ENCODE measurements at places on chromosomes 6 and 20. TPM values are rescaled to one million over a fixed set of nuclear protein-coding genes. Genes with fewer than 3 reads are reported as not detected.

- H3K4me3 ChIP-seq = no peak overlapping the region
- no peak overlapping the region for H3K27ac ChIP-seq
- H3K36me3 ChIP-seq = no peaks in the 10 kb centered on the region
- DNase-seq = no peak
- peaks cover 10% of the 10 kb centered on the region for H3K4me1 ChIP-seq
- no peaks in the 10 kb centered on the region for H3K27me3 ChIP-seq
Observed at GRCh38 chr6:160252073-160252813, 6.4 kb downstream of the SLC22A2 start.

KIF6 gene
- total RNA-seq = not detected

GRCh38 chr20:36951979-36952738 is 651 bp upstream of the SAMHD1 start:
- H3K4me1 ChIP-seq = peaks cover 74% of the 10 kb centered on the region
- H3K27me3 ChIP-seq = no peaks in the 10 kb centered on the region
- peak; percentile 50 for DNase-seq
- no peaks in the 10 kb centered on the region for H3K36me3 ChIP-seq

DNA sequence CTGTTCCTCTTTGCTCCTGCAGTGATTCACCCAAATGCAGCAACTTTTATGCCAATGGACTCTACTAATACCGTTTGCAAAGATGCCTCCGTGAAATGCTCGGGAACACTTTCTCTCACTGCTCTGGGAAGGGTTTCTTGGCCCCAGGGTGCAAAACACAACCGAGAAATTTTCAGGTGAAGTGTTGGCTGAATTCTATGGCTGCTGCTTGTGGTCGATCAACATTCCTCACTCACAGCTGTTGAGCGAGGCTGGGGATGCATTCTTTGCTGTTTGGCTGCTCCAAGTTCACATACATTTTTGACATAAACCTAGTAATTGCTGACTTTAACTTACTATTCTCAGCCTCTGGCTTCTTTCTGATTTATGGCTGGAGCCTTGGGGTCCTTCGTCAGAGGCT is 342.0 kb upstream of the CHD6 start:
- H3K27ac ChIP-seq = no peak overlapping the region
- DNase-seq = no peak
- no peaks in the 10 kb centered on the region for H3K36me3 ChIP-seq
- no peaks in the 10 kb centered on the region for H3K4me1 ChIP-seq

- peaks cover 14% of the 10 kb centered on the region for H3K4me1 ChIP-seq
- DNase-seq = no peak
- no peaks in the 10 kb centered on the region for H3K27me3 ChIP-seq
- no peaks in the 10 kb centered on the region for H3K36me3 ChIP-seq
- no peak overlapping the region for H3K27ac ChIP-seq
Observed at GRCh38 chr6:6545616-6546317, 42.8 kb upstream of the LY86 start.

GRCh38 chr6:34569361-34569973 is 13.3 kb upstream of the SPDEF start:
- no peaks in the 10 kb centered on the region for H3K27me3 ChIP-seq
- no peak for DNase-seq
- H3K27ac ChIP-seq = no peak overlapping the region
- H3K4me3 ChIP-seq = no peak overlapping the region
- H3K36me3 ChIP-seq = no peaks in the 10 kb centered on the region
- H3K4me1 ChIP-seq = no peaks in the 10 kb centered on the region

DNA sequence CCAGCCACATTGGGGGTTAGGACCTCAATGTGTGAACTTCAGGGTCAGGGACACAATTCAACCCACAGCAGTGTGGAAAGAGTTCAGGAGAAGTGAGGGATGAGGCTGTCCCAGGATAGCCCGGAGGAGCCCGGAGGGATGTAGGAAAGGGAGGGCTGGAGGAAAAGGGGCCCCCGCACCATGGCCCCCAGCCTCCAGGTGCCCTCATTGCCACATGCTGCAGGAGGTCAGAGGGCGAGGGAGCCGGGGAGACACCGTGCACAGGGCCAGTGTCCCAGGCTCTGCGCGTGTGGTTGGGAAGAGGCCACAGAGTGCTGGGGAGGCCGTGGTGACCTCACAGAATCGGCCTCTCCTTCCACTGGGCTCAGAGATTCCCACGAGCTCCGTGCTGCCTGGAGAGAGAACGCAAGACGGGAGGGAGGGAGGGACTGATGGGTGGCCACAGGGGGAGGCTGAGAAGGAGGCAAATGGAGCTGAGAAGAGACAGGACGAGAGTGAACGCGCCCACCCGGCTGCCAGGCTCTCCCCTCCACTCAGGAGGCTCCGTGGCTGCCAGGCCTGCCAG is 215.1 kb downstream of the DLL1 start:
- H3K4me1 ChIP-seq = no peaks in the 10 kb centered on the region
- no peak overlapping the region for H3K4me3 ChIP-seq
- DNase-seq = peak; percentile 9
- no peak overlapping the region for H3K27ac ChIP-seq
- H3K36me3 ChIP-seq = no peaks in the 10 kb centered on the region
- peaks cover 2% of the 10 kb centered on the region for H3K27me3 ChIP-seq

GRCh38 chr6:109701221-109701620 is 10.1 kb downstream of the FIG4 start:
- DNase-seq = no peak
- H3K27ac ChIP-seq = no peak overlapping the region
- no peaks in the 10 kb centered on the region for H3K27me3 ChIP-seq
- no peak overlapping the region for H3K4me3 ChIP-seq
- H3K4me1 ChIP-seq = peaks cover 4% of the 10 kb centered on the region

- H3K27me3 ChIP-seq = no peaks in the 10 kb centered on the region
- no peak overlapping the region for H3K27ac ChIP-seq
- no peak for DNase-seq
Observed at GRCh38 chr20:41165001-41165882, 27.9 kb downstream of the PLCG1 start.

DNA sequence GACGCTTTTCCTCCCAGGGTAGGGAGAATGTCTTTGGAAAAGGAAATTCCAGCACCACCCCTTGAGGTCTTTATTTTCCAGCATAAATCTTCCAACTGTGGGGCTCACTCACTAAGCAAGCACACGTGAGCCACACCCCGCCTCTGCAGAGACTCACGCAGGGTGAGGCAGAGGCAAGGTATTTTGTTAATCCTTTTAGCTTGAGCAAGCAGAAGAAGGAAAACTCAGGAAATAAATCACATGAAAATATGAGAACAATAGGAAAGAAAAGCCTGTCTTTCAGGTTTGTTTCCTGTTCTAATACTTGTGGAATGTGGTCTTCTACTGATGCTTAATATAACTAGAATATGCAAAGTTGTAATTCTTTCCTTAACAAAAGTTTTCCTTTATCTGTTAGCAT is 4.1 kb upstream of the PHACTR2 start:
- H3K4me1 ChIP-seq = peaks cover 7% of the 10 kb centered on the region
- H3K4me3 ChIP-seq = no peak overlapping the region
- no peaks in the 10 kb centered on the region for H3K36me3 ChIP-seq
- H3K27ac ChIP-seq = no peak overlapping the region

GRCh38 chr20:9412309-9412708 is 102.1 kb upstream of the LAMP5 start:
- no peak overlapping the region for H3K27ac ChIP-seq
- H3K4me1 ChIP-seq = no peaks in the 10 kb centered on the region
- DNase-seq = no peak
- no peaks in the 10 kb centered on the region for H3K27me3 ChIP-seq

DNA sequence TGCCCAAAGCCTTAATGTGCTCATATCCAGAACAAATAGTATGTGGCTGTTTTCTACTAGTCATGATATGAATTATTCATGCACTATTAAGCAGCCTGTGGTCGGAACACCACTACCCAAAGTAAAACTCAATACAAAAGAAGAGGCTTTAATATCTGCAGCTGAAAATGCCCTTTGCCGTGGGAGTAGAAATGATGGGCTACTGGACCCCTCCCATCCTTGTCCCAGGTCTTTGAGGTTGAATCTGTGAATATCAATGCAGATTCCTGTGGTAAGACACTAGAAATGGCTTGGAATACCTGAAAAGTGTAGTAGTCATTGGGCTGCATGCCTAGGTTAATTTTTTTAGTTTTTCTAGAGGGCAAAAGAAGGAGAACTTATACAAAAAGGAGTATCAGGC is 303.7 kb downstream of the TBC1D7 start:
- no peak overlapping the region for H3K27ac ChIP-seq
- DNase-seq = no peak
- no peak overlapping the region for H3K4me3 ChIP-seq

GRCh38 chr20:58524814-58525213 is 9.6 kb upstream of the APCDD1L start:
- H3K4me1 ChIP-seq = no peaks in the 10 kb centered on the region
- H3K27me3 ChIP-seq = no peaks in the 10 kb centered on the region
- no peaks in the 10 kb centered on the region for H3K36me3 ChIP-seq
- no peak overlapping the region for H3K4me3 ChIP-seq

SLC32A1 gene
- not detected for total RNA-seq

- no peaks in the 10 kb centered on the region for H3K4me1 ChIP-seq
- H3K27me3 ChIP-seq = no peaks in the 10 kb centered on the region
- DNase-seq = peak; percentile 45
- H3K36me3 ChIP-seq = no peaks in the 10 kb centered on the region
- no peak overlapping the region for H3K27ac ChIP-seq
- no peak overlapping the region for H3K4me3 ChIP-seq
Observed at GRCh38 chr20:44692932-44693480, 22.2 kb upstream of the CCN5 start.

GRCh38 chr20:48632017-48632824 is 195.6 kb downstream of the PREX1 start:
- no peak overlapping the region for H3K4me3 ChIP-seq
- no peaks in the 10 kb centered on the region for H3K36me3 ChIP-seq
- H3K4me1 ChIP-seq = no peaks in the 10 kb centered on the region
- no peak overlapping the region for H3K27ac ChIP-seq

GRCh38 chr6:28811873-28812272 is 111.9 kb downstream of the TRIM27 start:
- no peaks in the 10 kb centered on the region for H3K36me3 ChIP-seq
- H3K27me3 ChIP-seq = peaks cover 48% of the 10 kb centered on the region
- no peaks in the 10 kb centered on the region for H3K4me1 ChIP-seq
- no peak overlapping the region for H3K27ac ChIP-seq
- no peak overlapping the region for H3K4me3 ChIP-seq

DNA sequence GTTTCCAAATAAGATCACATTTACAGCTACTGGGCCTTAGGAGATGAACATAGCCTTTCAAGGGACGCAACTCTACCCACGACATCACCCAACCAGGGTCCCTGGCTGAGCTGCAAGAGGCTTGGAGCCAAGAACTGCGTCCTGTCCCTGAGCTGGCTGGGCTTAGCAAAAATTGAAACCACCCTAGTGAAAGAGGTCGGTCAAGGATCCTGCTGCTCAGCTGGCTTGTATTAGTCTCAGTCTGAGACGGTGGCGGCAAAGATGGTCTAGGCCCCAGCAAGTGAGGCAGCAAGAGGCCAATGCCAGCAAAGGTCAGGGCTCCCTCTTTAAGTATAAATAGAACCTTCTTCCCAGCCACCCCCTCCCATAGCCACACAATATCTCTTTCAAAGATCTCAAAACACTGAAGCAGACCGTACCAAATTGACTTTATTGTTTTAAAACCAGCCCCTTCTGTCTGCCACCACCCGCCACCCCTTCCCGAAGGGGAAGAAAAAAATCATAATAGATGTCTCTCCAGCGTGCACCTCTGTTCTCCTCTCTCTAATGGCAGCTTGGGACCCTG is 140.5 kb downstream of the EYA2 start:
- H3K27me3 ChIP-seq = no peaks in the 10 kb centered on the region
- H3K4me3 ChIP-seq = no peak overlapping the region
- H3K27ac ChIP-seq = no peak overlapping the region
- H3K36me3 ChIP-seq = no peaks in the 10 kb centered on the region

OLIG3 gene
- not detected for total RNA-seq

FAM83B gene
- 3.4 TPM for total RNA-seq

DNA sequence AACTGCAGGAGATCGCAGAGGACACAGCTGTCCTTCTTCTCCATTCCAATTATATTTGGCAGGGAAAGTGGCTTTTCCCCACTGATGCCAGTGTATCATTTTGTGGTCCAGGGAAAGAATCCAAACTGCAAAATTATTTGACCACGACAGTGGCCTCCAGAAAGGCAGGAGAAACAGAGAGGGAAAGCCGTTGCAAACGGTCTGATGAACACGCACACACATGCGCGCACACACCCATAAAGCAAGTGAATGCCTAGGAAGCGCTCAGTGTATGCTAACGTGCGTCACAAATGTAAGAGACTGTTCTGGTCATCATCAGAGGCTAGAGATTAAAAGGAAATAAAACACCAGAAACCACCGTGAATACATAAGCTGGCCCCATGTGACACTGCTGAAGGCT is 54.0 kb downstream of the NPEPL1 start:
- H3K27ac ChIP-seq = no peak overlapping the region
- H3K27me3 ChIP-seq = no peaks in the 10 kb centered on the region

DNA sequence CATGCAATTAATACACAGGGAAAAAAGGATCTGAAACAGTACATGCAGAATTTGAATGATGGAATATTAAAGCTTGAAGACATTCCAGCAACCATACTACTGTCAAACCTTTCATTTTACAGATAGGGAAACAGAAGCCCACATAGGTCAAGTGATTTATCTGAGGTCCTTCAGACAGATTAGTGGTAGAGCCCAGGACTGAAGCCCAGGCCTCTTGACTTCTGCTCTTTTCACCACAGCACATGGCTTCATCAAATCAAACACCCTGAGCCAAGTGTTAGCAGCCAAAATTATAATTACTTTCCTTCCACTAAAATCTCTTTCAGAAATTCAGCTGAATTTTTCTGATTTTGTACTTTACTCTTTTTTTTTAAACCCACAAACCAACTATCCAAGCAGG is 435.6 kb upstream of the RUNX2 start:
- H3K4me1 ChIP-seq = no peaks in the 10 kb centered on the region
- DNase-seq = no peak
- no peak overlapping the region for H3K27ac ChIP-seq
- no peak overlapping the region for H3K4me3 ChIP-seq
- H3K27me3 ChIP-seq = no peaks in the 10 kb centered on the region
- H3K36me3 ChIP-seq = no peaks in the 10 kb centered on the region

GRCh38 chr6:111689946-111690345 is 84.3 kb upstream of the TRAF3IP2 start:
- peaks cover 30% of the 10 kb centered on the region for H3K4me1 ChIP-seq
- no peak for DNase-seq
- H3K4me3 ChIP-seq = no peak overlapping the region
- H3K27ac ChIP-seq = no peak overlapping the region

- no peak for DNase-seq
- H3K27ac ChIP-seq = no peak overlapping the region
- H3K4me1 ChIP-seq = peaks cover 15% of the 10 kb centered on the region
- no peaks in the 10 kb centered on the region for H3K36me3 ChIP-seq
Observed at GRCh38 chr6:153814136-153814535, 224.9 kb upstream of the OPRM1 start.

GRCh38 chr6:157665180-157665579 is 157.9 kb upstream of the SNX9 start:
- no peaks in the 10 kb centered on the region for H3K4me1 ChIP-seq
- no peak overlapping the region for H3K27ac ChIP-seq
- H3K27me3 ChIP-seq = no peaks in the 10 kb centered on the region
- no peak overlapping the region for H3K4me3 ChIP-seq
- H3K36me3 ChIP-seq = no peaks in the 10 kb centered on the region
- DNase-seq = no peak

All from body of pancreas (tissue), 4 donors.